ACHN (cell line): ENCODE measurements at places on chromosomes 11 and 22.

DNA sequence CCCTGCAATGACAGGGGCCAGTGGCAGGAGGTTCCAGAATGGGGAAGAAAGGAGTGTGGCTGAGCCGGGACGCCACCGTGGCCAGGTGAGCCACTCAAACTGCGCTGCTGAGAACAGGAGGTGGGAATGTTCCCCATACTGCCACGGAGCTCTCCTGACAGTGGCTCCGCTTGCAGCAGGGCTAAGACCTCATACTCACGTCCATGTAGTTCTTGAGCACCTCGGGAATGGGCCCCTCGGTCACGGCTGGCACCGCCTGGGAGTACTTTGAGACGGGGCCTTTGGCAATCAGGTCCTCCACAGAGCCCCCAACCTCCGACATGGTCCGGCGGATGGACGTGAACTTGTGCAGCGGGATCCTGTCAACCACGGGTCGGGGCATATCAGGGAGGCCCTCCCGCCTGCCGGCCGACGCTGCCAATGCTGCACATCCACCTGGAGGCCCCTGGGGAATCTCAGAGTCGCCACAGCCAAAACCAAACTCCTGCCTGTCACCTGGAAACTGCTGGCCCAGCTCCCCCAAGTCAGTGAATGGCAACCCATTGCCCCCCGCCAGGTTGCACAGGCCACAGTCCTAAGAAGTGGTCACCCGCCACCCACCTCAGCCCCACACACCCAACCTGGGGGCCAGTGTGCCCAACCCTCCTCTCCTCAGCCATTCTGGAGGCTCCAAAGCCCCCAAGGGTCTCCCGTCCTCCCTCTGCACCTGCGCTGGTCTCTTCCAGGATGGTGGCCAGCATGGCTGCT is 2.4 kb downstream of the CTSD start:
- DNase-seq = no peak

GRCh38 chr11:57491371-57492061 is 24.0 kb downstream of the SLC43A1 start:
- peak; percentile 40 for DNase-seq

- DNase-seq = no peak
These were observed 51.2 kb downstream of the MRTFA start for GRCh38 chr22:40585310-40585751.

- no peak for DNase-seq
These were observed 41.2 kb upstream of the JAM3 start for GRCh38 chr11:134027671-134028070.

DNA sequence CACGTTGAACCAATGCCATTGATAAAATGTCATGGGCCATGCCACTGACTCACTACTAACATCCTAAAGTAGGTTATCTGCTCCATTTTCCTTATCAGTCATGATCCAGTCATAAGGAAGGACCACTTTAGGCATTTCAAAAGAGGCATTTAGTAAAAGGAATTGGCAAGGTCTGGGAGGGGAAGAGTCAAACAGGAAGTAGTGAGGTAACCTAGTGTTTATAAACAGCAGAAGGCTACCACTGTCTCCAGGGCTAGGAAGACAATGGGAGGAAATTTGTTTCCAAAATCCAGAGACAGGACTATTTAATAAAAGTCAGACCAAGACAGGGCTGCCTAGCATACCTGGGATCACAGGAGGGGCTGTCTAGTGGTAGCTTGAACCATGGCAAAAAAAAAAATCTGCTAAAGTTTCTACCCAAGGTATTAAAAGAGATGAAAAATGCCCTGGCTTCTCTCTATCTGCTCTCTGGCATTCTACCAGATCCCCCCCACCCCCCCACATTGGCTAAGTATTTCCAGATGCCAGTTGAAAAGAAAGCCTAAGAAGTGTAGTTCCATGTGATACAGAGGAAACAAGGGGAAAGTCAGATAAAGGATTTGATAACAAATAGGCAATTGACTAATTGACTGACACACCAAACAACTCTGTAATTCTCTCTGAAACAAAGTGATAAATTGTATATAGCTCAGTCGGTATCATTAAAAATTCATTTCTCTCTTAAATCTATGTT is 50.4 kb upstream of the C11orf87 start:
- DNase-seq = no peak

GRCh38 chr11:121426476-121427399 is 25.4 kb upstream of the SORL1 start:
- peak; percentile 10 for DNase-seq

GRCh38 chr11:35663408-35663702 is 780 bp downstream of the TRIM44 start:
- no peak for DNase-seq

DNA sequence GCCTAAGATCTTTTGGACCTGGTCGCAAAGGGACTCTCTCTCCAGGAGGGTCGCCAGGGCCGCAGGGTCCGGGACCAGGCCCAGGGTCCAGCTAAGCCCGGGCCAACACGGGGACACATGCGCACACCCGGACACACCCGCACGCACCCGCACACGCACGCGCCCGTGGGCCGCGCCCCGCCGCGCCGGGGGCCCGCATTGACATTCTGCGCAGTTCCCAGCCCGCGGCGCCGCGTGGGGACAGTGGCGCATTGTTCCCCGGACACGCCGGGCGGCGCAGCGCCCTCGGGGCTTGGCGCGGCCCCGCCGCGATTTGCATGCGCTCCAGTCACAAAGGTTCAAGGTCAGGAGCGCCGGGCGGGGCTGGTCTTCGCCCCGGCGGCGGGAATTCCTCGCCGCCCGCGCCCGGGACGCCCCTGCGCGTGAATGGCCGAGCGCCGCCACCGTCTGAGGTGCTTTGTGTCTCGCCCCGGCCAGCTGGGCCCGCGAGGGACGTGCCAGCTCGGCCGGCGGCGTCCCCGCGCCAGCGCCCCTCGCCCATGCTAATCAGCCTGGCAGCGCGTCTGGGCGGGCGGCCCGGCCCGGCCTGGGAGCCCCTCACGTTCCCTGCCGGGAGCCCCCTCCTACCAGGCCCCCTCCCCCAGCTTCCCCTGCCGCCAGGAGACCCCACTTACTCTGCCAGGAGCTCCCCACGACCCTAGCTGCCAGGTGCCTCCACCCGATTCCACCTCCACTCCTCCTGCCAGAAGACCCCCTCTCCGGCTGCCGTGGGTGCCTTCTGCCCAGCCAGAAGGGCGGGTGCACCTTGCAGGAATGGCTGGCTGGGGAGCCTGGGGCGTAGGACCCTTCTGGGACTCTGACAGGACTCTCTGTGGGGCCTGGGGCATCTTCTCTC is 50.5 kb upstream of the WNT7B start:
- no peak for DNase-seq

DNA sequence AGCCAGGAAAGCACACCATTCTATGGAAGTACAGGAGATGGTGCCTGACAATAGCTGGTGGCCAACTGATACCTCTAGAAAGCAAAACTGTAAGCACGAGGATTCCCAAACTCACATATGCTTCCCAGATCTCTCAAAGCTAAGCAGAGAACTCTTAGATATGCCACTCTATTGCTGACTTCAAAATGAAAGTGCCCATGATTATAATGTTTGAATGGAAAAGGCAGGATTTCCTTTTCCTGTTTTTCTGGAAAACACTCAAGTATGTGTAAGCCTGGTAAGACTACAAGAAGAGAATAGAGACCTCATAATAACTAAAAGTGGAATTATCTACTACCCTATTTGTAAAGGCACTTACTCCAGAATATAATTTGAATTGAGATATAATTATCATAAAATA is 2.6 kb upstream of the CARD18 start:
- no peak for DNase-seq

GRCh38 chr11:20080032-20080685 is 80.1 kb downstream of the DBX1 start:
- DNase-seq = no peak

- DNase-seq = no peak
These were observed 300.5 kb downstream of the MIAT start for GRCh38 chr22:26957897-26958296.

- no peak for DNase-seq
These were observed 39.2 kb upstream of the DMC1 start for GRCh38 chr22:38608992-38609750.

DNA sequence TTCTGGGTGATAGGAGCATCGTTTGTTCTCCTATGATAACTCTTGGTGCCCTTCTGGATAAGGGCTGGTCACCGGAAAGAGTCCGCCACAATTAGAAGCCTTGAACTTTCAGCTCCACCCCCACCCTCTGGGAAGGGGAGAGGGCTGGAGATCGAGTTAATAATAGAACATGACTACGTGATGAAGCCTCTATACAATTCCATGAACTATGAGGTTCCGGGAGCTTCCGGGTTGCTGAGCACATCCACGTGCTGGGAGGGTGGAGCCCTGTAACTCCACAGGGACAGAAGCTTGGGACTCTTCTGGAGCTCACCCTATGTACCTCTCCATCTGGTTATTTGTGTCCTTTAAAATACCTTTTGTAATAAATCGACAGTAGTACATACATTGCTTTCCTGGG is 40.3 kb downstream of the ARHGAP42 start:
- no peak for DNase-seq

DNA sequence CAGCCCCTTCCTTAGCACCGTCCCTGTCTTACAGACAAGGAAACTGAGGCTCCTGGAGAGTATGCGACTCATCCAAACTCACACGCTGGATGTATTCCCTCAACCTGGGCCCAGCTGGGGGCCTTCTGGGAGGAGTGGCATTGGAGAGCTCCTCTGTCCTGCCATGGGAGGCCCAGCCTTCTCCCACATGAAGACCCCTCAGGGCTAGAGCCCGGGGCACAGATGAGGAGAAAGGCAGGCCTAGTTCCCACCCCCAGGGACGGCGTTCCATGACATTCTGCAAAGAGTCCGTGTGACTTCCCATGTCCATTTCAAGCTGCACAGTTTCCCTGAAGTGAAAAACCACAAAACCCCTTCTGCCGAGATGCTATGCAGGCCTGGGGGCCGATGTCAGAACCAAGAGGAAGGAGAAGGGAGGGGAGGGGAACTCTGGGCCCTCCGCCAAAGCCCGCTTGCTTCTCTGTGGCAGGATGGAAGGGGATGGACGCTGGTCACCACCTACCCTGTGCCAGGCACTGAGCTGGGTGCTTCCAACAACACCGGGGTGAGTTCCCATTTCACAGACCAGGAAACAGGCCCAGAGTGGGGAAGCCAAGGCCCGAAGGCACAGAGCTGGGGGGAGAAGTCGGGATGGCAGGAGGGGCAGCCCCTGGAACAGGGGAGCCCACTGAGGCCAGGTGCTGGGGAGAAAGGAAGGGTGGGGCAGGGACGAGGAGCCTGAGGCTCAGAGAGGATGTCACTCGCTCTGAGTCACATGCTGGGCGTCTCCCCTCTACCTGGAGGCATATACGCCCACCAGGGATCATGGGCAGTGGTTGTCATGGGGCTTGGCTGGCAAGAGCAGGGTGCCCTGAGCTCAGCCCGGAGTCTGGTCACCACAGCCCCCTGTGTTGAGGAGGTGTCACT is 15.7 kb downstream of the RAC2 start:
- no peak for DNase-seq

- DNase-seq = no peak
These were observed 34.6 kb downstream of the CSNK2A3 start for GRCh38 chr11:11318461-11318860.

DNA sequence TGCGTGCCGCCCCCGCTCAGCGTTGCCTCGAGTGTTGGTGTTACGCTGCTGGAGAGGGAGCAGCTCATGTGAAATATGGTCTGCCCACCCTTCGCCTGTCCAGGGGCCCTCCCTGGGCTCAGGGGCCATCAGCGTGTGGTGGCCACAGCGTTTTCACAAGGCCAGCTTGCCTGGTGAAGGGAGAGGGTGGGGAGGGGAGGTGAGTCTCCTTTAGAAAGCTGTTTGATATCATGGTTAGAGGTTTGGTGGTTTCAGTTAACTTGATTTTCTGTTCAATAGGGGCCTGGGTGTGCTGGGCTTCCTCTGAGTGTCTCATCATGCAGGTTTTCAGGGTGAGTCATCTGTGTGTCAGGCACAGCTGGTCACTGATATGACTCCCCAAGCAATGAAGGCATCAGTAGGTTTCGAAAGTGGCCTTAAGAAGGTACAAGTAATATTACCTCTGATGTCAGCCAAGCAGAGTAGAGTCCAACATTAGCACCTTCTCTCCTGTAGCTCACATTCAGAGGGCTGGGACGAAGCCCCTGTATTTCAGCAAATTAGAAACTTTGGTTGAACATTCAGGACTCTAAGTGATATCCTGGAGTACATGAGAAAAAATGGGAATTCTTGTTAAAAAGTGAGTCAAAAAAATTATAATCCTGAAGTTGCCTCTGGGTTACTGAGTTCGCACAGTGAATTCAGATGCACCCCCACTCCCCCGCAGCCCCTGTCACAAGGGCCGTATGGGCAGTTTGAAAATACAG is 172.5 kb downstream of the TBC1D22A start:
- peak; percentile 90 for DNase-seq

DNA sequence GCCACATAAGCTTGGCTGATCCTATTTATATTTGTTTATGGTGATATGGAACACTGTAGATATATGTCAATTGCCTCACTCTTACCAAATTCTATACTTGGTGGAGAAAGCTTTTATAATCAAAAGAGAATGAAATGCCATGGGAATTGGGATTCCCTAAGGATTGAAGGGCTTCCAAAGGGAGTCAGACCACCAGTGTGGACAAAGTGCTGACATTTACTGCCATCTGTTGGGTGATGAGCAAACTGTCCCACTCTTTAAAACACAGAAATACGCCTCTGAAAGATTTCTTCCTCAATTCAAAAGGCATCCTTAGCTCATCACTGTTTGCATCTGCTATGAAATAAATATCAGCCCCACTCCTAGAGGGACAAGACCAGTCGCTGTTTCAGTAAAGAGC is 7.1 kb downstream of the SLC1A2 start:
- peak; percentile 7 for DNase-seq

- DNase-seq = no peak
These were observed 1.6 kb downstream of the ATG2A start for GRCh38 chr11:64915376-64915887.

DNA sequence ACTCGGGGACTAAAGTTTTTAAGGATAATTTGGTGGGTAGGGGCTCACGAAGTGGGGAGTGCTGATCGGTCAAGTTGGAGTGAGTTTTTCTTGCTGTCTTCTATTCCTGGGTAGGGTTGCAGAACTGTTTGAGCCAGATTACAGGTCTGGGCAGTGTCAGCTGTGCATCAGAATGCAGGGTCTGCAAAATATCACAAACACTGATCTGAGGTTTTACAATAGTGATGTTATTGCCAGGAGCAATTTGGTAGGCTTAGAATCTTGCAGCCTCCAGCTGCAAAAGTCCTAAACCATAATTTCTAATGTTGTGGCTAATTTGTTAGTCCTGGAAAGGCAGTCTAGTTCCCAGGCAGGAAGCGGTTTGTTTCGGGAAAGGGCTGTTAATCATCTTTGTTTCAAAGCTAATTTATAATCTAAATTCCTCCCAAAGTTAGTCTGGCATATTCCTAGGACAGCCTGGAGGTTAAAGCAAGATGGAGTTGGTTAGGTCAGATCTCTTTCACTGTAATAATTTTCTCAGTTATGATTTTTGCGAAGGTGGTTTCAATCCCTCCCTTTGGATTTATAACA is 39.7 kb upstream of the CALCA start:
- no peak for DNase-seq

- DNase-seq = no peak
These were observed 64.6 kb downstream of the SOX6 start for GRCh38 chr11:16291729-16292128.
